ENCODE measurements at places on chromosomes 12 and 14.

GRCh38 chr14:71311061-71311460 is 403.8 kb downstream of the PCNX1 start:
- H3K36me3 ChIP-seq: no peaks in the 10 kb centered on the region
- H3K4me1 ChIP-seq: no peaks in the 10 kb centered on the region
- H3K4me3 ChIP-seq: no peak overlapping the region
- no peak for DNase-seq
- no peak overlapping the region for H3K27ac ChIP-seq
- H3K27me3 ChIP-seq: no peaks in the 10 kb centered on the region

GRCh38 chr12:52525661-52526499 is 5.7 kb upstream of the KRT5 start:
- H3K27ac ChIP-seq: peak overlapping the region; percentile 86
- H3K27me3 ChIP-seq: no peaks in the 10 kb centered on the region
- no peak overlapping the region for H3K4me3 ChIP-seq
- peaks cover 29% of the 10 kb centered on the region for H3K4me1 ChIP-seq
- DNase-seq: no peak

DNA sequence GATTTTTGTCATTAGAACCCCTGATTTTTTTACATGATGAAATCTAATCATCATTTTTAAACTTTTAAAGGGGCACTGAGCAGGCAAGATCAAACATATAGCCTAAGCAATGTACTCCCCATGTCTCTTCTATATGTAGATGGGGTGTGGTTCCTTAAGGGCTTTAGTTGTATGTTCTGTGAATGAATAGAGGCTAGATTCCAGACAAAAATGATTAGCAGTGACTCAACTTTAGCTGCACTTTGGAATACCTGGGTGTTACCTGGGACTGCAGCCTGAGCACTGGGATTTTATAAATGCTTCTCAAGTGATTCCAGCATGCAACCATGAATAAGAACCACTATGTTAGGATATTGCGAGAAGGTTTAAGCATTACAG is 256.7 kb upstream of the PLEKHG7 start:
- H3K27ac ChIP-seq: peak overlapping the region; percentile 80
- no peaks in the 10 kb centered on the region for H3K27me3 ChIP-seq
- H3K4me1 ChIP-seq: peaks cover 8% of the 10 kb centered on the region
- H3K36me3 ChIP-seq: no peaks in the 10 kb centered on the region
- H3K4me3 ChIP-seq: no peak overlapping the region

DNA sequence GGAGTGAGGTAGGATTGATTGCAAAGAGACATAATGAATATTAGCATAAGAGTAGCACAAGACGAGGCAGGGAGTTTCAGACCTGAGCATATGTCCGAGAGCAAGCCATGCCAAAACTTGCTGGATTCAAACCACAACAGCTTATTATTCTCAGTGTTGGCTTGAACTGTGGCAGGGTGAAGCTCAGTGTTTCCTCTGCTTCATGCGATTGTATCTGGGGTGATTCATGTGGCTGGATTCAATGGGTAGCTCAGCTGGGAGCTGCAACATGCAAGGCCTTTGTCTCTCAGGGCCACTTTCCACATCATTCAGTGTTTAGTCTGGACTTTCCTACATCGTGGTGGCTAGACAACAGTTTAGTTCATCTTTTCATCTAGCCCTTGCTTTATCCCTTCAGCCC is 22.1 kb upstream of the E2F7 start:
- H3K27ac ChIP-seq: no peak overlapping the region
- H3K4me3 ChIP-seq: no peak overlapping the region
- H3K4me1 ChIP-seq: no peaks in the 10 kb centered on the region
- no peaks in the 10 kb centered on the region for H3K27me3 ChIP-seq

DNA sequence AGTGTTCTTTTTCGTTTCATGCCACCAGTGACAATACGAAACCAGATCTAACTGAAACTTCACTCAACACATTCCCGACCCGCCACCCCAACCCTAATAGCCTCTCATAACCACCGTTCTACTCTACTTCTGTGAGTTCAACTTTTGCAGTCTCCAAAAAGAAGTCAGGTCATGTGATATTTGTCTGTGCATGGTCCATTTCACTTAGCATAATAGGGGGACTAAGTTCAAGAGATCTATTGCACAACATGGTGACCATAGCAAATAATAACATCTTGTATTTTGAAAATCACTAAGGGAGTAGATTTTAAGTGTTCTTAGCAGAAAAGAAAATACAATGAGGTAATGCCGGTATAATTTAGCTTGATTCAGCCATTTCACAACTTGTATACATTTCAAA is 376.4 kb downstream of the DIO2 start:
- no peaks in the 10 kb centered on the region for H3K27me3 ChIP-seq
- no peaks in the 10 kb centered on the region for H3K4me1 ChIP-seq
- no peak overlapping the region for H3K4me3 ChIP-seq
- DNase-seq: no peak
- no peak overlapping the region for H3K27ac ChIP-seq

GRCh38 chr12:83904175-83904574 is 1008.4 kb downstream of the SLC6A15 start:
- no peaks in the 10 kb centered on the region for H3K36me3 ChIP-seq
- H3K4me3 ChIP-seq: no peak overlapping the region
- H3K27ac ChIP-seq: no peak overlapping the region
- H3K27me3 ChIP-seq: no peaks in the 10 kb centered on the region

GRCh38 chr12:40946612-40947194 is 241.4 kb upstream of the PDZRN4 start:
- peaks cover 35% of the 10 kb centered on the region for H3K27me3 ChIP-seq
- no peak overlapping the region for H3K27ac ChIP-seq
- no peak overlapping the region for H3K4me3 ChIP-seq
- H3K4me1 ChIP-seq: no peaks in the 10 kb centered on the region
- no peak for DNase-seq

DNA sequence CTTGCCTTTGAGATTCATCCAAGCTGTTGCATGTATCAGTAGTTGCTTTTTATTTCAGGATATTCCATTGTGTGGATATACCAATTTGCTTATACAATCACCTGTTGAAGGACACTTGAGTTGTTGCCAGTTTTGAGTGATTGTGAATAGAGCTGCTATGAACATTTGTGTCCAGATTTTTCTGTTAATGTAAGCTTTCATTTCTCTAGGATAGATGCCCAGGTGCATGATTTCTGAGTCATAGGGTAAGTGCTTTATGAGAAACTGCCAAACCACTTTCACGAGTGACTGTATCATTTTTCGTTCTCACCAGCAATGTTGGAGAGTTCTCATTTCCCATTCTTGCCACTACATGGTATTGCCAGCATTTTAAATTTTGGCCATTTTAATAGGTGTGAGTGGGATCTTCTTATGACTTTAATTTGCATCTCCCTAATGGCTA is 434.6 kb upstream of the RGS6 start:
- H3K36me3 ChIP-seq: no peaks in the 10 kb centered on the region
- no peak overlapping the region for H3K27ac ChIP-seq
- peaks cover 19% of the 10 kb centered on the region for H3K4me1 ChIP-seq
- H3K4me3 ChIP-seq: no peak overlapping the region

DNA sequence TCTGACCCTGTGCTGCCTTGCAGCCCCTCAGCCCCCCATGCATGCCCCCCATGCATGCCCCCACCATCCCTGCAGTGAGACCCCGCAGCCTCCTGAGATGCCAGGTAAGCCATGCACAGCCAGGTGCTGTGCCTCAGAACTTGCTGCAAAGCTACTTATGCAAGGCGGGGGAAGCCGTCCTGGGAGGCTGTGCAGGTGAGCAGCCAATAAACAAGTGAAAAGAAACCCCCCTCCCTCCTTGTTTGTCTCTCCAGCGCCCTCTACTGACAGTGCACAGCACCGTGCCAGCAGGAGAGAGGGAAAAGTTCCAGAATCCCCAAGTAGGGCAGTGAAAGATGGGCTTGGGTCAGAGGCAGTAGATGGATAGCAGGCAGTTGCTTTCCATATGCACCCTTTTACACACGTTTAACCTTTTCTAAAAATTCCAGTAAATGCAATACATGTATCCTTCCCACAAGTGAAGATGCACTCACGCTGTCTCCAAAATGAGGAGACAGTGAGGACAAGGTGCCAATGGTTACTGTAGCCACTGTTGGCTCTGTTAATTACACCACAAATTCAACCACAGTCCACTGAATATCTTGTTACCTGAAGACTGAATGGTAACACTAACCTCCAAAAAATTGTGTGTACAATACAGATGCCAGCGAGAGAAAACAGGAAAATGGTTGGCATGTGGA is 18.0 kb downstream of the TNFAIP2 start:
- no peaks in the 10 kb centered on the region for H3K36me3 ChIP-seq
- H3K27ac ChIP-seq: no peak overlapping the region
- peaks cover 51% of the 10 kb centered on the region for H3K4me1 ChIP-seq

- no peaks in the 10 kb centered on the region for H3K27me3 ChIP-seq
- peaks cover 2% of the 10 kb centered on the region for H3K4me1 ChIP-seq
- no peaks in the 10 kb centered on the region for H3K36me3 ChIP-seq
- H3K4me3 ChIP-seq: no peak overlapping the region
- H3K27ac ChIP-seq: no peak overlapping the region
Measured at GRCh38 chr14:92397150-92397952, 74.4 kb downstream of the SLC24A4 start.

DNA sequence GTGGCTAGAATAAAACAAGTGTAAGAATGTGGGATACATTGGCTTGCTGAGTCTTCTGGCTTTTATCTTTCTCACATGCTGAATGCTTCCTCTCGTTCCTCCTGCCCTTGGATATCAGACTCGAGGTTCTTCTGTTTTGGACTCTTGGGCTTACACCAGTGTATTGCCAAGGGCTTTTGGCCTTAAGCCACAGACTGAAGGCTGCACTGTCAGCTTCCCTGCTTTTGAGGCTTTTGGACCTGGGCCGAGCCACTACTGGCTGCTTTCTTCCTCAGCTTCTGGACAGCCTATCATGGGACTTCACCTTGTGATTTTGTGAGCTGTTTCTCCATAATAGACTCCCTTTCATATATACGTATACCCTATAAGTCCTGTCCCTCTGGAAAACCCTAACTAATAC is 300.9 kb upstream of the STXBP6 start:
- no peak for DNase-seq
- H3K27ac ChIP-seq: no peak overlapping the region
- H3K4me1 ChIP-seq: no peaks in the 10 kb centered on the region
- H3K27me3 ChIP-seq: no peaks in the 10 kb centered on the region
- H3K4me3 ChIP-seq: no peak overlapping the region
- H3K36me3 ChIP-seq: no peaks in the 10 kb centered on the region

DNA sequence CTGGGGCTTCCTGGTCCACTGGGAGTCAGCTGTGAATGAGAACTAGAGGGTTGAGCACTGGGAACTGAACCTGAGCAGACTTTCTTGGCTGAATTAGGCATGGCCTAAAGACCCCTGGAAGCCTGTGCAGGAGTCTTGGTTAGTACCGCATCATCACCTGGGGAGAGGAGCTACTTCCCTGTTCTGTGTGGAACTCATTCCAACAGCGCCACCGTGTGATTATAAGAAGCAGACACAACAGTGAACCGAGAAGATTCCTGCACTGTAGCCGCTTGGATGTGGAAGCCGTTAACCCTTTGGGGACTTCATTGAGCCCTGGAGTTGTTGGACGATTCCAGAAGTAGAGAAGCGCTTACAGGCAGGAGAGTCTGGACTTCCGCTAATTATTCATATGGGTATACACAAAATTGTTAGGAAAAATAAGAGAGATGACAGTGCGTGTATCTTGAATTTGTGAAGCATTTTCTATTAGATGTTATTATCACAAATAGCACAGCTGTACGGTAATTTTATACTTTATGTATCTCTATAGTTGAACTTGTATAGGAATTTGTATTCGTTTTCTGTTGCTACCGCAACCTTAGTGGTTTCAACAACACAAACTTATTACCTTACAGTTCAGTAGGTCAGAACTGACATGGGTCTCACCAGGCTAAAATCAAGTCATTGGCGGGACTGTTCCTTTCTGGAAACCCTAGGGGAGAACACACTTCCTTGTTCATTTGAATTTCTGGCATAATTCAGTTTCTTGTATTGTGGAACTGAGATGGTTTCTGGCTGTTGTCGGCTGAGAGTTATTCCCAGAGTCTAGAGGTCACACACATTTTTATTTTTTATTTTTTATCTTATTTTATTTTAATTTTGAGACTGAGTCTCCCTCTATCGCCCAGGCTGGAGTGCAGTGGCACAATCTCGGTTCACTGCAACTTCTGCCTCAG is 100.7 kb downstream of the C2CD5 start:
- no peaks in the 10 kb centered on the region for H3K27me3 ChIP-seq
- H3K27ac ChIP-seq: no peak overlapping the region
- DNase-seq: peak; percentile 2
- H3K4me3 ChIP-seq: no peak overlapping the region

GRCh38 chr14:24818058-24818822 is 184.2 kb upstream of the GZMB start:
- no peak for DNase-seq
- no peaks in the 10 kb centered on the region for H3K27me3 ChIP-seq
- peaks cover 23% of the 10 kb centered on the region for H3K4me1 ChIP-seq
- no peak overlapping the region for H3K27ac ChIP-seq

GRCh38 chr12:93215290-93215678 is 162.4 kb upstream of the NUDT4 start:
- H3K4me3 ChIP-seq: no peak overlapping the region
- H3K36me3 ChIP-seq: no peaks in the 10 kb centered on the region
- no peak for DNase-seq
- no peaks in the 10 kb centered on the region for H3K4me1 ChIP-seq
- H3K27ac ChIP-seq: no peak overlapping the region

GRCh38 chr12:30622509-30622908 is 73.2 kb downstream of the IPO8 start:
- H3K36me3 ChIP-seq: peaks cover under 1% of the 10 kb centered on the region
- no peak overlapping the region for H3K4me3 ChIP-seq
- no peak overlapping the region for H3K27ac ChIP-seq
- H3K27me3 ChIP-seq: no peaks in the 10 kb centered on the region
- no peak for DNase-seq

- H3K27ac ChIP-seq: no peak overlapping the region
- H3K36me3 ChIP-seq: no peaks in the 10 kb centered on the region
- no peak for DNase-seq
- no peaks in the 10 kb centered on the region for H3K4me1 ChIP-seq
Measured at GRCh38 chr14:62270236-62270635, 508.0 kb downstream of the SNAPC1 start.

DNA sequence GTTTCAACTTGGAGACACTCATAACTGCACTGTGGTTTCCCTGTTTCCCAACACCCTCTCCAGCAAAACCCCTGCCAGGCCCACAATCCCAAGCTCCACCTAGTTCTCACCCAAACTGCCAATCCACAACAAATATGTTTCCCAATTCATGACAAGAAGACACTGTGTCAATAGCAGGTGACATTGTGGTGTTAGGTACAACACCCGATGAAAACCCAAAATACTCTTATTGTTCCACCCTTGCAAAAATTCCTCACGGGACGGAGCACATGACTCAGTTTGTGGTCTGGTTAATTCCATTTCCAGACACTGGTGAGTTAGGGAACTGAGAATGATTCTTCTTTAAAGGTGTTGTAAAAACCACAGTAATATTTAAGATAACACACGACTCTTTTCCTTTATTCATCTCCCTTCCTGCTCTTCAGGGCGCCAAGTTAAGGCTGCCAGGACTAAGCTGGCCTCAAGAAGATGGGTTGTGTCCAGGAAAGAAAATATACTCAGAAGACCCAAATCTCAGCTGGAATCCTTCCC is 735.5 kb downstream of the MED13L start:
- no peak for DNase-seq
- no peak overlapping the region for H3K4me3 ChIP-seq
- no peaks in the 10 kb centered on the region for H3K36me3 ChIP-seq
- no peaks in the 10 kb centered on the region for H3K4me1 ChIP-seq
- H3K27ac ChIP-seq: peak overlapping the region; percentile 7
- no peaks in the 10 kb centered on the region for H3K27me3 ChIP-seq
